Stimulated activated CD8-positive, alpha-beta memory T cell treated with anti-CD3 and anti-CD28 coated beads, Interleukin-4, amount 100 ng/mL, for 4 hours (primary cell): ENCODE measurements at places on chromosomes 5 and 9.

GRCh38 chr5:39131210-39132127 is 57.3 kb upstream of the RICTOR start:
- DNase-seq, result no peak

DNA sequence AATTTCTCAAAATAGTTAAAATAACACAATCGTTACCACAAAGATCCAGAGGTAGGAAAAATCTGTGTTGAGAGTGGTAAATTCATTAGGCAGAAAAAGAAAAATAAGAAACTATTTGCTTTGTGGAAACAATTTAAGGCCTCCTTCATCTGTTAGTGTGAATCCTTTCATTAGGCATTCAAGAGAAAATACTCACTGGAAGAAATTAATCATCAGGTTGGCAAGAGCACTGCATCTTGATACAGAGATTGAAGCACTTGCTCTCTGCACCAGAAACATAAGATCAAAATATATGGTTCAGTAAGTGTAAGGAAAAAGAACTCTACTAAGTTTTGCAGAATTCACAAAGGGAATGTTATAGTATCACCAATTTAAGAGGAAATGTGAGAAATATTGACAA is 44.4 kb downstream of the TTC39B start:
- no peak for DNase-seq

- DNase-seq, result no peak
Measured at GRCh38 chr5:68264024-68264956, 48.7 kb downstream of the PIK3R1 start.

GRCh38 chr9:134592819-134593200 is 48.8 kb upstream of the COL5A1 start:
- DNase-seq, result no peak

GRCh38 chr9:134066526-134066912 is 1.3 kb downstream of the BRD3 start:
- DNase-seq, result no peak
